Vagina (tissue), 2 donors: ENCODE measurements at places on chromosomes 4 and X. TPM values are rescaled to one million over a fixed set of nuclear protein-coding genes. Genes with fewer than 3 reads are reported as not detected.

OCIAD2 gene
- 18.9 TPM for total RNA-seq

AFM gene
- total RNA-seq = not detected

ENOX2 gene
- total RNA-seq = 8.8 TPM

PPP4R3C gene
- not detected for total RNA-seq

- DNase-seq = no peak
Measured at GRCh38 chrX:3549411-3549911, 164.0 kb downstream of the PRKX start.

GRCh38 chr4:114423582-114423981 lies 175.0 kb upstream of the UGT8 start:
- DNase-seq = no peak

POU3F4 gene
- not detected for total RNA-seq

GYPA gene
- not detected for total RNA-seq

GRCh38 chr4:7170012-7170411 lies 22.3 kb upstream of the SORCS2 start:
- no peak for DNase-seq

DNA sequence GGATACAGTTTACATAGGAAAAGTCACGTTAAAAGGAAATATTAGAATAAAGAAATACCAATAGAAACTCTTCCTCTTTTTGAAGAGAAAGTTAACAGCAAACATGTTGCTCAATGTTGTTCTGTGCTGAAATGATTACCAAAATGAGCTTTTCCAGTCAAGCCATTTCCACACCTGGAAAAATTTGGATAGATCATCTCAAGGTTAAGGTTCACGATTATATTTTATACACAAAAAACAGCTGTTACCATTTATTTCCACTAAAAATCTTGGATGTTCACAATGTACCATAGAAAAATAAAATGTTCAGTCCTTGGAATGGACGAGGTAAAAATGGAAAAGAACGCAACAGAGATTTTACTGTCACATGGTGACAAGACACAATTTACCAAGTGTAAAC lies 218.7 kb downstream of the SCFD2 start:
- no peak for DNase-seq

- DNase-seq = no peak
Measured at GRCh38 chr4:8917321-8917811, 45.7 kb upstream of the HMX1 start.

- DNase-seq = no peak
Measured at GRCh38 chrX:20159797-20160385, 18.3 kb upstream of the EIF1AX start.

SHISA3 gene
- 4.4 TPM for total RNA-seq

HS6ST2 gene
- 0.74 TPM for total RNA-seq

GRCh38 chr4:185101354-185101890 lies 41.6 kb upstream of the SLC25A4 start:
- no peak for DNase-seq
